ENCODE measurements at places on chromosomes 2 and 18.

DNA sequence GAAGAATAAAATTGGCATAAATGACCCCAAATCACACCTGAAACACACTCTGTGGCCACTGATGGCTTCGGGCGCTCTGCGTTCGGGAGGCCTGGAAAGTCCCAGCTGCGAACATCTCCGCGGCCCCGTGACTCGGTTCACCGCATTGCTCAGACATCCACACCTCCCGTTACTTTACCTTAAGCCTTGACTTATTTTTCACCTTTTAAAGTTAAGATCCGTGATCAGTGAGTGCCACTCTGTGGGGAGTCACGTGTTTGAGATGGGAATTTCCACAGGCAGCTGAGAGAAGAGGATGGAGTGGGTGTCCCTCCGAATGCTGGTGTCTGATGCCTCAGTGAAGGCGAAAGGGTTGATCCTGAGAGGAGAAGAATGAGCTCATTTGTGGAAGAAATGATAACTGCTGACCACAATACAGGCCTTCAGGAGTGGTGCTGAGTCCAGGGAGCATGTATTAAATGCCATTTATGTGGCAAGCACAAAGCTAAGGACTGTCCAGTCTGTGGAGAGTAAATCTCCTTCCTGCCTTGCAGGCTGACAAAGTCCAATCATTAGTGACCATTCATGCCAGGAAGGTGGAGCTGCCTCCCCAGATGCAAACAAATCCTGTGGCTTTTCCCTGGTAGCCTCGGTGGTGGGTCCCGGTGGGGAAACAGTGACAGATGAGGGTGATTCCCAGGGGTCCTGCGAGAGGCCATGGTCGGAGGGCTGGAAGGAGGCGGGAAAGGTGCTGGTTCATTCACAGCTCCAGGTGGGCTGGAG, 168.8 kb downstream of the RTP5 start:
- no peak overlapping the region for H3K27ac ChIP-seq
- DNase-seq: no peak

DNA sequence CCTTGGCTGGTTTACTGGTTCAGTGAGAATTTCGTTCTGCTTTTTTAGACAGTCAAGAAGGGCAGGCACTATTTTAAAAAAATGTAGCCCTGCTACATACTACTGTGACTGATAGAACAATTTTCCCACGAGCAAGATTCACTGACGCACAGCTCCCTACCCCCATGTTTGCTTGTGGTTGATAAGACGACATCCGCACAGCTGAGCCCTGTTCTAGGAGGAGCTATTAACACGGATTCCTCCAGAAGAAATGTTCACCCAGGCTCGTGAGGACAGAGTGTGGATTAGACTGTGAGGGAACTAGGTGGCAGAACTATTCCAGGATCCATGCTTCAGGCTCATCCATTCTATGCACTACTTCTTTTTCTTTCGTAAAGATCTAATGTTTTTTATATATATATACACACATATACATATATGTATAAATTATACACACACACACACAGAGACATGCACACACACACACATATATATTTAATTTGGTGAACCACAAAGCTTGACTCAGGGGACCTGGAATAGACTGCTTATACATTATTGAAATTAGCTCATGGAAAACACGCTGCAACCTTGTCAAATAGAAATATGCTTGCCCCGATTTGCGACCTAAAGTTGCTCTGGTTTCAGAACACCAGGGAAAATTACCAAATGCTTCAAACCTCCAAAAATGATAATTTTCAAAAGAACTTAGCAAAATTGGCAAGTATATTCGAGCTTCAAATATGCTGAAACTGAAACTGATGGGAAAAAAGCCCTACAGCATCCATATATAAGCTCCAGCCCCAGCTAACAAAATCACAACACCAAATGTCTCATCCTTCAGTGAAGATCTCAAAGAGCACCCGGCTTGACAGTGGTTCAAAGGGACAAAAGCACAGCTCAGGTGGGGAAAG, 370.4 kb downstream of the SOCS6 start:
- H3K36me3 ChIP-seq: no peaks in the 10 kb centered on the region
- peak; percentile 25 for DNase-seq
- H3K4me3 ChIP-seq: peak overlapping the region; percentile 12
- H3K27ac ChIP-seq: no peak overlapping the region
- H3K27me3 ChIP-seq: no peaks in the 10 kb centered on the region

DNA sequence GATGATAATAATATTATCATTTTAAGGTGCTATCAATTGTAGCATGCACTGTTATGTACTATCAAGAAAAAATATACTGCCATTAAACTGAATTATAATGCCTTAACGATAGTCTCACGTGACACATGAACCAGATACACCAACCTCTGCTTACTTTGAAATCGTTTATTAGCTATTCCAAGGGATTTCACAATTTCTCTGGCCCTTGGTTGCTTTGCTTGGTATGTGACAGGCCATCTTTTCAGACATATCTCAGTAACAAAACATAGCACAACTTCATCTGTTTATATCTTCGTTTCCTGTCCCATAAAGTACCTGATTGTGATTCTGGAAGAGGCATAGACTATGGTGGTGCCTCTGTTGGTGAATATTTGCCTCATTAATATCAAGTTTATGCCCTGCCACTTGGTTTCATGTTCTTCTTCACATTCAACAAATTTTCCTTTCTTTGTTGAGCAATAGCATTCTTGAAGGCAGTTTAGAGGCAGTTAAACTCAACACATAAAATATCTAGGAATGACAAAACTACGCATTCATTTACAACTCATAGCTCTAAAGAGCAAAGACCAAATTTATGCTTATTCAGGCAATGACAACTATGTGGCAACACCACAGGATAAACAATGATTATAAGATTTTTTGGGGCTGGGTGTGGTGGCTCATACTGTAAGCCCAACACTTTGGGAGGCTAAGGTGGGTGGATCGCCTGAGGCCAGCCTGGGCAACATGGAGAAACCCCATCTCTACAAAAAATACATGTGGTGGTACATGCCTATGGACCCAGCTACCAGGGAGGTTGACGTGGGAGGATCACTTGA, 84.3 kb downstream of the MCFD2 start:
- H3K4me1 ChIP-seq: no peaks in the 10 kb centered on the region
- H3K27me3 ChIP-seq: peaks cover 16% of the 10 kb centered on the region
- H3K36me3 ChIP-seq: no peaks in the 10 kb centered on the region
- no peak overlapping the region for H3K4me3 ChIP-seq
- H3K27ac ChIP-seq: no peak overlapping the region

- H3K4me1 ChIP-seq: no peaks in the 10 kb centered on the region
- H3K27ac ChIP-seq: no peak overlapping the region
- H3K27me3 ChIP-seq: no peaks in the 10 kb centered on the region
- no peaks in the 10 kb centered on the region for H3K36me3 ChIP-seq
Measured at GRCh38 chr2:162607915-162608314, 230.7 kb downstream of the KCNH7 start.

DNA sequence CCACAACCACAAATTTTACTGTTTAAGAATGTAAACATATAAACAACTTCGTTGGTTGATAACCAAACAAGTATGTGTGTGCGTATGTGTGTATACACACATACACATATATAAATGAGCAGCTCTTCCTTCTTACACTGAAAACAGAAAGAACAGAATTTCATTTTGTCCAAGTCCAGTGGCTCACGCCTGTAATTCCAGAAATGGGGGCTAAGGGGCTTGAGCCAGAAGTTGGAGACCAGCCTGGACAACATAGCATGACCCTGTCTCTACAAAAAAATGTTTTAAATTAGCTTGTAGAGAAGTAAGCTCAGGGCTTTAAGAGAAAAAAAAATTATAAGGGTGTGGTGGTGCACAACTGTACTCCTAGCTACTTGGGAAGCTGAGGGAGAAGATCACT, 12.3 kb downstream of the NCKAP1 start:
- no peak overlapping the region for H3K4me3 ChIP-seq
- no peak for DNase-seq
- peaks cover 36% of the 10 kb centered on the region for H3K27me3 ChIP-seq
- H3K27ac ChIP-seq: no peak overlapping the region

GRCh38 chr18:60925892-60926291, 407.3 kb upstream of the CDH20 start:
- no peaks in the 10 kb centered on the region for H3K36me3 ChIP-seq
- H3K4me3 ChIP-seq: no peak overlapping the region
- no peak overlapping the region for H3K27ac ChIP-seq
- no peak for DNase-seq

DNA sequence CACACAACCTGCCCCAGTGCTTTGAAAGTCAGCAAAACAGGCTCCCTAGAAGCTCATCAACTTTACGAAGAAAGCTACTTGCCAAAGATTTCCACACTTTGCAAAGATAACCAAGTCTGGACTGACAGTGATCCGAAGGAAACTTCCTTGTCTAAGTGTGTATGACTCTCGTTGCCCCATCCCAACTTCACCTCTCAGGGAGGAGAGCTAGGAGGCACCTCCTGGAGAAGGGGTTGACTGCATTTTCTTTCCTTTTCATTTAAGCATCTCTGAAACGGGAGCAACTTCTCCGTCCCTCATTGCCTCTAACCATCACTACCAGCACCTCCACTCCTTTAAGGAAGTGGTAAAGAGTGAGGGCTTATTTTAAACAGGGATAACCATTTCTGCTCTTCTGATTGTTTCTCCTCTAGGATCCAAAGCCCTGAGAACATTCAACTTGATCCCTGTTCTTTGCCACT, 7.0 kb downstream of the ZEB2 start:
- peaks cover 71% of the 10 kb centered on the region for H3K27me3 ChIP-seq
- H3K4me3 ChIP-seq: no peak overlapping the region
- DNase-seq: no peak
- peaks cover 16% of the 10 kb centered on the region for H3K4me1 ChIP-seq

DNA sequence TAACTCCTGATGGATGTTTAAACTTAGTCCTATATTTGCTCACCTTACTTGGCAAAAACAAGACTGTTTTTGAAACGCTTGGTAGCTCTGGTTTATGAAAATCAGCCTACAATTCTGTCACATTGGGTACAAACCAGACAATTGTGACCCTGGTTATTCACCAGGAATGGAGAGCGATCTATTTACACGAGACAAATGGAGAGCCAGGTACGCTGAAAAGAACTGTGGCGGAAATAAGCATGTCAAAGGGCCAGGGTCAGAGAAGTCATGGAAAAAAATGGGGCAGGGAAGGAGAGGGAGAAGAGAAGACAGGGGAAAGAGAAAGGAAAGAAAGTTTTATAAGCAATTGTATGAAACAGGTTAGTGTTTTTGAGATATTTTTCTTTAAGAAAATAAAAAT, 119.5 kb upstream of the ZFP36L2 start:
- H3K27me3 ChIP-seq: no peaks in the 10 kb centered on the region
- peaks cover 2% of the 10 kb centered on the region for H3K4me1 ChIP-seq
- H3K27ac ChIP-seq: no peak overlapping the region
- H3K36me3 ChIP-seq: peaks cover 2% of the 10 kb centered on the region
- no peak for DNase-seq

GRCh38 chr18:42107287-42107686, 152.3 kb downstream of the PIK3C3 start:
- no peak overlapping the region for H3K27ac ChIP-seq
- no peak overlapping the region for H3K4me3 ChIP-seq
- H3K27me3 ChIP-seq: no peaks in the 10 kb centered on the region
- no peaks in the 10 kb centered on the region for H3K4me1 ChIP-seq
- no peak for DNase-seq
- no peaks in the 10 kb centered on the region for H3K36me3 ChIP-seq

DNA sequence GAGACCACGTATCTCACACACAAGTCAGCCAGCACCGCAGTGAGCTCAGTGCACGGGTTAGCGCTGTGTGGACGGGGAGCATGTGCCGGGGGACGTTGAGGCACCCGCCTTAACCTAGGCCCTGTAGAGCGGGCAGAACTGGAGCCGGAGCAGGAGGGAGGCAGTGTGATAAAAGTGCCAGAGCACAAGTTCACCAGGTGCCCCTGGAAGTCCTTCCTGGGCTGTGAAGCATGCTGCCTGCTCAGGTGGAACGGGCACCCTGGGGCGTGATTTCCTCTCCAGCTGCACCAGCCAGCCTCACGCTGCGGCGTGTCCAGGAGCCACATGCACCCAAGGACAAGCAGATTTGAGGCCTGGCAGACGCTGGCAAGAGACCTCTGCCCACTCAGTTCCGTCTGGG, 50.3 kb downstream of the ITGB1BP1 start:
- H3K4me3 ChIP-seq: no peak overlapping the region
- DNase-seq: no peak
- H3K27ac ChIP-seq: no peak overlapping the region
- H3K36me3 ChIP-seq: no peaks in the 10 kb centered on the region
- H3K27me3 ChIP-seq: peaks cover 3% of the 10 kb centered on the region
